ENCODE measurements at places on chromosomes 3 and 15.

DNA sequence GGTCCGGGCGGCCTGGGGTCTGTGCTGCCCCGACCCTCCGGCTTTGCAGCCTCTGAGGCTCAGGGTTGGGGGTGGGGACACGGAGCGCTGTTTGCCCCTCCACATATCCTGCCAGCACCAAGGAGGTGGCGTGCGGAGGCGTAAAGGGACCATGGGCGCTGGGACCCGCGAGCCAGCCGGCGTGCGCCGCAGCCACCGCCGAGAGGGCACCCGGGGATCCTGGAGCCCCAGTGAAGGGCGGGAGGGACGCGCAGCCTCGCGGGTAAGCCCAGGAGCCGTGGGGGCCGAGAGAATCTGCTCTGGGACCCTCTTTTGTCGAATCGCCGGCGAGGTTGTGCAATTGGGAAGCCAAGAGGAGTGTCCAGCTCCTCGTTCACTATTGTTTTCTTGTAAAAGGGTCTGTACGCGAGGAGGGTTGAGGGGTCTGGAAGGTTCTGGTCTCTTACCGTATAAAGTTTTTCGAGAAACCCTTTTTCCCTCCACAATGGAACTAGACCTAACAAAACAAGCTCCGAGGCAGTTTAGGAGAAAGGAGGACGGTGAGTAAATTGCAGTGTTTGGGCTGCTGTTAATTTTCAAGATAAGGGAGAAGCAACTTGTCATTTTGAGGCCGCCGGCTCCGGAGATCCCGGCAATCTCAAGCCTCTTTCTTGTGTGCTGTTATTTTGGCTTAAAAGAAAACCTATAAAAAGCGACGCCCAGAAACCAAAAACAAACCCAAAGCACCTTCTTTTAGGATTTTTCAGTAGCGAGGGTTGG, 29.9 kb upstream of the ST3GAL6 start:
- no peak for DNase-seq

- DNase-seq: no peak
These were observed 48.3 kb downstream of the GREM1 start for GRCh38 chr15:32766101-32766500.

- DNase-seq: no peak
These were observed 31.9 kb upstream of the ZBED2 start for GRCh38 chr3:111627092-111627491.

DNA sequence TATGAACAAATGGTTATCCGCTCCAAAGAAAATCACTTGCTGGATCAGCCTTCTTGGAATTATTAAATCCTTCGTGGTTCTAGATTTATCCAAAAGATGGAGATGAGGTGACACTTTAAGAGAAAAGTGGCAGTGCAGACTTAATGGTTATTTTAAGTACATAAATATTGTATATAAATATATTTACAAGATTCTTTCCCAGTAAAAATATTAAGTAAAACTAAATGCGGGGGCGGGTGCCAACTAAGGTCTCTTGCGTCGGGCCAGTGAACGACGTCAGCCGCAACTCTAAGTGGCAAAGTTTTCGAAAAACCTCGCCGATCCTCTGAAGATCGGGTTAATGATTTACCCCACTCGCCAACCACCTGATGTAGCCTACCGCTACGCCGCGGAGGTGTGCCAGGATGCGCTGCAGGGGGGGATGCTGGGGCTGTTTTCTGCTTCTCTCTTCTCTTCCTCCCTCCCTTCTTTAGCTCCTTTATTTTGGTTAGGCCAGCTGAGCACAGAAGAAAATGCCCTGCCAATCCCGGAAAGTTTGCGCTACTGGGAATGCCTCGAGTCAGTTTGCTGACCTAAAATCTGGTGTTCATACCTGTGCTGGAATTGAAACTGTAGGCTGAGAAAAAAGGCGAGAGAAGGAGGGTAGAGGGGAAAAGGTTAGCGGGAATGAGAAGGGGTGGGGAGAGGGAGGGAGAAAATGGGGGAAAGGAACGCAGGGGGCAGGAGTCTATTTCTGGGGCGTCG, 7.6 kb upstream of the FOXB1 start:
- DNase-seq: no peak
